ENCODE measurements at places on chromosomes 5 and 9.

- DNase-seq: no peak
Measured at GRCh38 chr5:97943036-97943435, 760.0 kb upstream of the RIOK2 start.

- no peak for DNase-seq
Measured at GRCh38 chr5:74156728-74157383, 483.7 kb downstream of the ENC1 start.

DNA sequence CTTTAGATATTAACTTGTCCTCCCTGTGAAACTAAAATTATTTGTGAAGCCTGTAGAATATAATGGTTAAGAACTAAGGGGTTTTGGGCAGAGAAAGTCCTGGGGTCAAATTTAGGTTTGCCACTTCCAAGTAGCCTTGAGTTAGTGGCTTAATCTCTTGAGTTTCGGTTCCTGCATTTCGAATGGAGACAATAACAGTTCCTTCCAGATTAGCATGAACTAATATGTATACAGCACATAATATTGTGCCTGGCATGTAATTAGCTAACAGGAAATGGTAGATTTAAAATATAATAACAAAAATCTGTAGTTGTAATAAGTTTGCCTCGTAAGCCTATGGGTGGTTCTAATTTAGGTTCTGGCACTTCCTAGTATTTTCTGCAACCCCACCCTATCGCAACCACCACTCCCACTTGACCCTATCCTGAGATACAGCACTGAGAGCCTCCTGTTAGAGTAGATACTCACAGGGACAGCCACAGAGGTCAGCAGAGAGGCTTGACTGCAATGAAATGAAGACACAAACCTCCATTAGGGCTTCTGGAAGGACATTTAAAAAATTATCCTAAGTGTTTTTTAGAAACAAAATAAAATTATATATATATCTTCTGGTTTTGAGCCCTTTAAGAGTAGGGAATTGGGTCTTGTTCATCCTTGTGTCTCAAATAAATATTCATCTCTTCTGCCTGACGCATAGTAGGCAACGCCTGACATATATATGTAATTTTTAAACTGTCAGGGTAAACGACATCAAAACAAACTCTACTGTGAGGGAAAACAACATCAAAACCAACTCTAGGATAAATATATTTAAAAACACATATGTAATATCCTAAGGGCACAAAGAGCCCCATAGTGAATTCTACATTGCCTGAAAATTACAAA lies 8.5 kb downstream of the SPINK9 start:
- no peak for DNase-seq

- DNase-seq: no peak
Measured at GRCh38 chr5:157649101-157649500, 3.1 kb downstream of the SOX30 start.

DNA sequence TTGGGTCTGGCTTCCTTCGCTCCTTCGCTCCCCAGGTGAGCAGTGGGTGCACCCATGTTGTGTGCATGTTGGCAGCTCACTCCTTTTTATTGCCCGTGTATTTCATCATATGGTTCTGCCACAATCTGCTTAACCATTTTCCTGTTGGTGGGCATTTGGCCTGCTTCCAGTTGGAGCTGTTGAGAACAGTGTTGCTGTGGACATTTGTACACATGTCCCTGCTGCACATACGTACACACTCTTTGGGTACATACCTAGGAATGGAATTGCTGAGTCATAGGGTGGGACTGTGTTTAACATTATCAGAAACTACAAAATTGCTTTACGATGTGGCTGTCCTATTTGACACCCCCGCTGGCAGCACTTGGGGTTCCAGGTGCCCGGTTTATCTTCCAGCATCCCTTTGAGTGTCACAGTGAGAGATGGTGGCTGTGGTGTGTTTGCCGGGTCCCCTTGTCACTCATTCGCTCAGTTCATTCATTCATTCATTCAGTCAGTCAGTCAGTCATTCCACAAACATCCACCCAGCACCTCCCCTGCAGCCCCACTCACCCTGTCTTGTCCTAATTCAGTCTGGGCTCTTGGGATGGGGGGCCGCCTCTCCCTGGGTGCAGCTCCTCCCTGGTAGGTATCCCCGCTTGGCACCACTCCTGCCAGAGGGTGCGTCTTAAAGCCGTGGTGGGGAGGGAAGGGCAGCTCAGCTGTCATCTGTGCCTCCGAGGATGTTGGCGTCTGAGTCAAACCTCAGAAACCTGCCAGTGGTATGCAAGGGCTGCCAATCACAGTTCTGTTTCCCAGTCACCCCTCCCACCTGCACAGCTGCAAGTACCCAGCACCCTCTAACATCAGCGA lies 7.9 kb upstream of the FIBCD1 start:
- DNase-seq: no peak

DNA sequence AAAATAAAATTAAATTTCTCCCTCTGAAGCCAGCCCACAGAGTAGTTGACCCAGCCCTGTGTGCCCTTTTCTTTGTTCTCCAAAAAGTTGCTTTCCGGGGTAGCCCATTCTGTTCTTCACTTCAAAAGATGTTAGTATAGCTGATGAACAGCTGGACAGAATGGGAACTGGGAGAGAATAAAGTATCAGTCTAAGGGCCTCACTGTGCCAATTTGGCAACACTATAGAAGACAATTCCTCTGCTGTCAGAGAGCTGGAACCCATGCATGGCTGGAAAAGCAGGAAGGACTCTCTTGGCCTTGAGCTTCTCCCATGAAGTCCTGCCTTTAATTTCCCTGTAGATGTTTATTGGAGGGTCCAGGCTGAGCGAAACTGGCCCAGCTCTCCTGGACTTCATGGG lies 11.0 kb upstream of the TNFSF8 start:
- no peak for DNase-seq

DNA sequence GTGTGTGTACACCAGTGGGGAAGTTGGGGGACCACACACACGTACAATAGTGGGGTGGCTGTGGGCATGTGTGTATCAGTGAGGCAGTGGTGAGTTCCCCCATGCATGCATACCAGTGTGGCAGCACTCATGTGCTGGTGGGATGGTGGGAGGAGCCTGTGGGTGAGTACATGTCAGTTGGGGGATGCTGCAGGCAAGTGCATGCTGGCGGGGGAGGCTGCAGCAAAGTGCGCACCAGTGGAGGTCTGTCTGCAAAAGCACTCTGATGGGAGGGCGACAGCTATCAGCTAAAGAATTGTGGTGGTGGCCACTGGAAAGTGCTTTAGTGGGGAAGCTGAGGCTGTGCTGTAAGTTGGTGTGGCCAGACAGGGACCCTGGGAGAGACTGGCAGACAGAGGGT lies 418.8 kb downstream of the KIAA0825 start:
- DNase-seq: no peak

- DNase-seq: no peak
Measured at GRCh38 chr9:130382636-130383349, 62.0 kb upstream of the ASS1 start.

GRCh38 chr9:79431019-79431679 lies 140.6 kb upstream of the TLE4 start:
- DNase-seq: no peak

- no peak for DNase-seq
Measured at GRCh38 chr5:177334781-177335700, 16.4 kb downstream of the LMAN2 start.

Measured in cerebellar nuclear complex (tissue), 1 donor.